ENCODE measurements at places on chromosomes 7 and 10. TPM values are rescaled to one million over a fixed set of nuclear protein-coding genes. Genes with fewer than 3 reads are reported as not detected.

The IL15RA gene
- total RNA-seq: 0.40 TPM

The HOXA2 gene
- total RNA-seq: not detected

The SLC29A4 gene
- 7.9 TPM for total RNA-seq

The CALHM1 gene
- not detected for total RNA-seq

The LYZL2 gene
- total RNA-seq: not detected

The GRM3 gene
- total RNA-seq: not detected

The CREB5 gene
- 7.5 TPM for total RNA-seq

The ASCC1 gene
- total RNA-seq: 39.1 TPM

The LIPN gene
- total RNA-seq: not detected

The ATG9B gene
- total RNA-seq: 0.11 TPM

The OIT3 gene
- 0.21 TPM for total RNA-seq

The CCDC126 gene
- 14.8 TPM for total RNA-seq

The VAX1 gene
- 3.2 TPM for total RNA-seq

The OR2A12 gene
- not detected for total RNA-seq

The GCK gene
- total RNA-seq: not detected
